ENCODE measurements at places on chromosomes 2 and 18.

- DNase-seq, result no peak
Measured at GRCh38 chr2:235520787-235521186, 26.9 kb downstream of the AGAP1 start.

- DNase-seq, result no peak
Measured at GRCh38 chr2:217431577-217432269, 571.1 kb downstream of the TNS1 start.

- DNase-seq, result no peak
Measured at GRCh38 chr18:45037618-45038017, 356.9 kb downstream of the SETBP1 start.

GRCh38 chr18:12305211-12305610 lies 2.8 kb upstream of the TUBB6 start:
- DNase-seq, result no peak

DNA sequence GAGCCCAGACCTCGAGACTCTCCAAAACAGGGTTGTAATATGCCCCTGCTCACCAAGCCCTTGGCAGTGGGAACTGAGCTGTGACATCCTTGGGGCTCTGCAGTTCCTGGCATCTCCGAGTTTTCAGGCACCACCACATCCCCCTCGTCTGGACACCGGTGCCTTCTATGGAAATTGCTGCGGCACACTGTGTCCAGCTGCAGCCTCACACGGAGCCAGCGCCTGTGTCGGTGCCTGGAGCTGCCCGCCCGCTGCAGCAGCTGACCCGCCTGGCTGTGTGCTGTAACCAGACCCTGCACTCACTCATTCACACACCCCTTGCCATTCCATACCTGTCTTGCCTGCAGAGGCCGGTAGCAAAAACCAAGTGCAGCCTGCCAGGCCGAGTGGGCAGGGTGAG lies 11.8 kb downstream of the IWS1 start:
- DNase-seq, result no peak

GRCh38 chr2:84782717-84783442 lies 98.0 kb downstream of the TRABD2A start:
- DNase-seq, result no peak

- no peak for DNase-seq
Measured at GRCh38 chr2:144414324-144414845, 105.5 kb downstream of the ZEB2 start.

GRCh38 chr18:1599196-1599595 lies 694.5 kb downstream of the ADCYAP1 start:
- no peak for DNase-seq

- no peak for DNase-seq
Measured at GRCh38 chr2:27249891-27250651, 12.8 kb downstream of the SLC30A3 start.

DNA sequence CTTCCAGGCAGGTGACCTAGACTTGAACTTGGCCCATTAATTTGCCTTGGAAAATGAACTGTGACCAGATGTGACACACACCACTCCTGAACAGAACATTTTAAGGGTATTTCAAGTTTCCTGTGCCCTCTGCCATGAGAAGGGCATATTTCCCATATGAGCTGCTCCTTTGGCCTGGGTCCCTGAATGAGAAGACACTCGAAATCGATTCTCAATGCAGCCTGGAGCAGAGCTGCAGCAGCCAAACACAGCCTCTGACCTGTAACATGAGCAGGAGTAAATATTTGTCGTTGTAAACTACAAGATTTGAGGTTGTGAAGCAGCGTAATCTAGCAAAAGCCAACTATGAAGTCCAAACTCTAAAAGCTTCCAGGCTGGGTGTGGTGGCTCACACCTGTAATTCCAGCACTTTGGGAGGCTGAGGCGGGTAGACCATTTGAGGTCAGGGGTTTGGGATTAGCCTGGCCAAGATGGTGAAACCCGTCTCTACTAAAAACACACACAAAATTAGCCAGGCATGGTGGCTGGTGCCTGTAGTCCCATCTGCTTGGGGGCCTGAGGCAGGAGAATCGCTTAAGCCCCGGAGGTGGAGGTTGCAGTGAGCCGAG lies 30.1 kb upstream of the SOS1 start:
- no peak for DNase-seq

DNA sequence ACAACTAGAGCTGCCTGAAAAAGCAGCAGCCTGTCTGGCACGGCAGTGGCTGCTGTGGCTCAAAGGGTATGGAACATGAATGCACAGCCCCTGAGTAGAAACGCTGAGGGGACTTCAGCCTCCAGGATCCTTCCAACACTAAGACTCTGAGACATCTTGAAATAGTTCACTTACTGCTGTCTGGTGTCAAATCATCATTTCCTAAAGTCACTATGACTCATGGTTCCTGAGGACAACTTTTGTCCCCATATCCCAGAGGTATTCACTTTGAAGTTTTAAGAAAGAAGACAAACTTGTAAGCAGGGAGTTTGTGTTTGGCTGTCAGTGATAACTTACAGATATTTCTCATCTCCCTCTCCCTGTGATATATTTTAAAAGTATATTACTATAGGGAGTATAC lies 33.3 kb upstream of the NEB start:
- no peak for DNase-seq

- DNase-seq, result no peak
Measured at GRCh38 chr18:57797209-57797651, 5.9 kb downstream of the ATP8B1 start.

- no peak for DNase-seq
Measured at GRCh38 chr2:184413221-184413620, 185.1 kb upstream of the ZNF804A start.

GRCh38 chr2:232731470-232731869 lies 34.3 kb downstream of the GIGYF2 start:
- DNase-seq, result no peak

DNA sequence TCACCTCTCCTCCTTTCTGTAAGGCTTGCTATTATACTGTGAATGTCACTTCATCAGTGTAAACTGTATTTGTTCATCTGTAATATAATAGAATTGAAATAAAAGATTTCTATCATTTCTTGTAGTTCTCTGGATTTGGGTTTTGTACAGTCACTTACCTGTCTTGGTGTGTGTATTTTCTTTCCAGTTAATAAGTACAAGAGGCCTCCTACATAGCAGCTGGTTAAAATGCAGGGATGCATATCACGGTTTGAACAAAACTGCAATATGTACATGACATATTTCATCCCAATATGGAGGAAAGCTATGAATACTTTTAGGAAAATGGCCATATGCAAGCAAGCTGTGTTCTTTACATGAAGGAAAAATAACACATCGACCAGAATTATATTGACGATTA lies 5.4 kb upstream of the STAT1 start:
- DNase-seq, result no peak

DNA sequence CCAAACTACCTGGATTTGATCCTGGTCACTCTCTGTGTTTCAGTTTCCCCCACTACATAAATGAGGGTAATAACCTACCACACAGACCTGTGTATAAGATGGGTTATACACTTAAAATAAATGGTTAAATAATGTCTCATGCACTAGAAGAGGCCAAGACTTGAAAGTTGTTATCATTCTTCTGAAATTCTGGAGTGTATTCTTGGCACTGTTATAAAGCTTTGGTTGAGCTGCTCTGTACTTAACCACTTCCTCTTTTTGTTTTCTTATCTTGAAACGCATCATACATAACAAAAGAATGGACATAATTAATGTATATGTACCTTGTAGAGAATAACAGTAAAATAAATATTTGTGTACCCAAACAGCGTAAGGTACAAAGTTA lies 281.0 kb downstream of the AFF3 start:
- no peak for DNase-seq

GRCh38 chr2:98908931-98909316 lies 27.1 kb downstream of the CRACDL start:
- no peak for DNase-seq

- DNase-seq, result no peak
Measured at GRCh38 chr2:175168564-175168945, 552 bp upstream of the ATF2 start.

- DNase-seq, result no peak
Measured at GRCh38 chr2:240615396-240615795, 9.9 kb upstream of the GPR35 start.

DNA sequence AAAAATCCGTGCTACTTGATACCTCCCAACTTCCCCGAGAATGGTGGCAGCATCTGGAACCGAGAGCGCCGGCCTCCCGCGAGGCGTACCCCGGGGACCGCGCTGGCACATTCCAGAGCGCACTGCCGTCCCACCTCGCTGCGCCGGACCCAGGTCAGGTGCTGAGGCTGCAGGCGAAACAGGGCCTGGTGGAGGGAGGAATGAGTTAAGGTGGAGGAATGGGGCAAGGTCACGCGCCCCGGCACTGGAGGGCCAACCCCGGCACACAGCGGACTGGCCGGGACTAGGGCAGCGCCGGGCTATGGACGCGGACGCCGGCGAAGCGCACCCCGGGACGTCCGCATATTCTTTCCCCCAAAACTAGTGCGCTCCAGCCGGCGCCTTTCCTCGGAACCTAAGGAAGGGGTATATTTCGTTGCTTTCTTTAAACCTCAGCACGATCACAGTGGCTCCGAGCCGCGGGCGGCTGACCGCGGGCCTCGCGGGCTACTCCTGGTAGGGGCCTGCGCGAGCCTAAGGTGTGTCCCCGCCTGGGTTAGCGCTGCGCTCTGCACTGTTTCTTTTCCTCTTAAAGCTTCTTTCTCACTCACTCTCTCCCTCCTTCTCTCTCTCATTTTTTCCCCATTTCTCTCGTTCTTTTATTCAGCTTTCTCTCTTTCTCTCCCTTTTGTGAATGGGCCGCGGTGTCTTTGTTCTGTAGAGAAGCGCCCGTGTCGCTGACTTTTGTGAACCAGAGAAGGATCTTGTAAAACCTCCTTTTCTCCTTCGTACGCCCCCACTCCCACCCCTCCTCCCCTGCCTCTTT lies 2.1 kb upstream of the OTX1 start:
- DNase-seq, result no peak

DNA sequence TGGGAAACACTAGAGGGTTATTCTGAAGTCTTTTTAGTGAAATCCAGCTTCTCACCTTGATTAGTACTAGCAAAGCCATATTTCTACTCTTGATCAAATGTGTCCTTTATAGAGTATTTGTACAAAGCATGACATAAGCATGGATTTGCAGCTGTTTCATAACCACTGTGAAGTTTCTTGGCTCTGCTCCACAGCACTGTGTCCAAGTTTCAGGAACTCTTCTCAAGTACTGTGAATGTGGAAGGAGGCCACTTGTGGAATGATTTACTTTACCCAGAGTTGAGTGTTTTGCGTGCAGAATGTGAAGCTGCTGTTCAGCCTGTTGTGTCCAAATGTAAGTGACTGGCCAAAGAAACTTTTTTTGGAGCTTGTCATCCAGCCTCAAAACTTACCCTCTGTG lies 16.2 kb upstream of the MAPRE2 start:
- DNase-seq, result no peak

DNA sequence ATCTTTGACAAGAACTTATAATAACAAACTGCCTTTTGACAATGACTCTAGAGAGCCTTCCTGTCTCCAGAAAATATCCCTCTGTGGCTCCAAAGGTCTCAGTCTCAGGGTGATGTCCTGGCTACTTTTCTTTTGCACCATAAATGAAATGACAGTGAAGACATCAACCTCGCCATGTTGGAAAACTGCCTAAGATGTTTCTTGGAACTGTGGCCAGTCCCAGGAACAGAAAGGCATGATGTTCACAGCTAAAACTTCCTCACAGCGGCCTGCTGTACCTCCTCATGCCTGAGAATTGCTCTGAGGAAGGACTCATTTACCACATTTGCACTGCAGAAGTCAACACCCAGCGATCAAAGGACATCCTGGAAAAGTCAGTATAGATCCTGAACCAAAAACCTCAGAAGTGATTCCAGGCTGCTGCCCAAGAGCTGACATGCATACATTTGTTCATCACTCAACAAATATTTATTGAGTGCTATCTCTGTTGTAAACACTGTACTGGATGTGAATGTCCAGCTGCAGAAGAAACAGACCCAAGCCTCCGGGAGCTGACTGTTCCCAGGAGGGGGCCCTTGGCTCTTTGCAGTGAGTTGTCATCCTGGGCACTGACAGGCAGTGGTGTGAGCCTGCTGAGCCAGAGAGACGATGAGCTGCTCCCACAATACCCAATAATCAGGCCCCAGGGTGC lies 64.3 kb upstream of the ACSL3 start:
- no peak for DNase-seq

GRCh38 chr2:172817411-172817810 lies 81.8 kb downstream of the RAPGEF4 start:
- no peak for DNase-seq

DNA sequence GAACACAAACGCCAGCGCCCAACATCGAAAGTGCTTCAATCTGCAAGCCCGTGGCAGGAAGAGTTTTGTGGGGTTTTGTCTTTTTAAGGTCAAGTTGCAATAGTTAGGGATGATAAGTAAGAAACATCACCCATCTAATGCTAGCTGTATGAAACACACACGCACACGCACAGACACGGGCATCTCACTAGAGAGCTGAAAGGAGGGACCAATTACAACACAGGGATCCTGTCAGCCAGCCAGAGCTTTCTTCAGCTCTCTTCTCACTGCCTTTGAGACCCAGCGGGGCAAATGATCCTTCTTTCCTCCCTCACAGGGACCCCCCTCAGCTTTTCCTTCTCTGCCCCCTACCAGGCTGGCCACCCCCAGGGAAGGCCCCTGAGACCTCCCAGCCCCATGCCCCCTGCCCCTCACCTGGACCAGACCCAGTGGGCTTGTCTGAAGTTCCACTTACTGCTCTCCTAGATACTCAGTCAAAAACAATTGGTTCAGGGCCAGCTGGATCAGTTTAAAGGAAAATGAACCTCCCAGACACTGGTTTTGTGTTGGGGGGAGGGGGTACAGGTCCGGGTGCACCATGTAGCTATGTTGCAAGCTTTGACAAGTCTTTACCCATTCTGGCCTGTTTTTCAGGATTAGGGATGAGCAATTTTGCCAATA lies 17.9 kb downstream of the CYP26B1 start:
- no peak for DNase-seq

GRCh38 chr2:10554961-10555809 lies 107.1 kb upstream of the ODC1 start:
- no peak for DNase-seq

DNA sequence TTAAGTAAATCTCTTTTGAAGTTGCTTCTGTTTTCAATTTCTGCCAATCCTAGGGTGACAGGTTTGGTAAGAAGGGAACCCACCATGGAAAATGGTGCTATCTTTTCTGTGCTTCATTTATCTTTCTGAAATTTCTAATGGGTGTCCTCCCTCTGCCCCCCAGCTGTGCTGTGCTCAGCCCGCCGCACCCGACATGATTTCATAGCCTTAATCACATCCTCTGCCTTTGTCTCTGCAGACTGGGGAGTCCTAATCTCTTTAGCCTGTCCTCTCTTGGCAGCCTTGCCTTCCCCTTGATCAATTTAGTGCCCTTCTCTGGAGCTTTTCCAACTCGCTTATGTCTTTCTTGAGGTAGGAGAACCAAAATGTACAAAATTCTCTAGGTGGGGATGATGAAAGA lies 49.3 kb downstream of the DNMT3A start:
- DNase-seq, result no peak

GRCh38 chr18:8008033-8008432 lies 440.9 kb downstream of the PTPRM start:
- no peak for DNase-seq

- no peak for DNase-seq
Measured at GRCh38 chr2:74003494-74004211, 18.9 kb downstream of the TET3 start.

GRCh38 chr2:26542676-26543505 lies 65.0 kb upstream of the OTOF start:
- no peak for DNase-seq
